Neural cell (in vitro differentiated cells): ENCODE measurements at places on chromosomes 4 and X. TPM values are rescaled to one million over a fixed set of nuclear protein-coding genes. Genes with fewer than 3 reads are reported as not detected.

The TLR10 gene
- 0.10 and 0.14 TPM in 2 replicates for polyA plus RNA-seq

The KIT gene
- polyA plus RNA-seq, result 0.95 and 1.1 TPM in 2 replicates

The KLF3 gene
- polyA plus RNA-seq, result 12.3 and 12.5 TPM in 2 replicates

The SHISA3 gene
- polyA plus RNA-seq, result not detected in 2 replicates

The ADH7 gene
- not detected in 2 replicates for polyA plus RNA-seq

The CXCL5 gene
- polyA plus RNA-seq, result not detected in 2 replicates

The IQCM gene
- not detected in 2 replicates for polyA plus RNA-seq

The IBSP gene
- polyA plus RNA-seq, result not detected in 2 replicates

The SSX2B gene
- not detected in 2 replicates for polyA plus RNA-seq

The CNGA1 gene
- polyA plus RNA-seq, result not detected in 2 replicates

The TGIF2LX gene
- not detected in 2 replicates for polyA plus RNA-seq

The SERPINA7 gene
- polyA plus RNA-seq, result not detected in 2 replicates

The MTCP1 gene
- polyA plus RNA-seq, result 1.1 and 2.4 TPM in 2 replicates

The CWH43 gene
- polyA plus RNA-seq, result not detected in 2 replicates

The KCND1 gene
- 3.7 and 4.8 TPM in 2 replicates for polyA plus RNA-seq

The PAPSS1 gene
- 204 and 216 TPM in 2 replicates for polyA plus RNA-seq

The SSX4 gene
- not detected in 2 replicates for polyA plus RNA-seq

The SSX4B gene
- polyA plus RNA-seq, result not detected in 2 replicates

The NSG1 gene
- 847 and 921 TPM in 2 replicates for polyA plus RNA-seq

The COL4A5 gene
- polyA plus RNA-seq, result 3.9 and 5.4 TPM in 2 replicates

The CABS1 gene
- not detected in 2 replicates for polyA plus RNA-seq

The UGT8 gene
- 0.42 and 0.73 TPM in 2 replicates for polyA plus RNA-seq

The FANCB gene
- 0.17 and 0.40 TPM in 2 replicates for polyA plus RNA-seq

The SH3BP2 gene
- polyA plus RNA-seq, result 80.3 and 87.9 TPM in 2 replicates

The CENPVL1 gene
- polyA plus RNA-seq, result 3.2 and 5.6 TPM in 2 replicates

The SYP gene
- 240 and 281 TPM in 2 replicates for polyA plus RNA-seq

The ENPEP gene
- polyA plus RNA-seq, result 0.06 TPM in 1 of 2 replicates, not detected in the other
